NT2/D1 (cell line): ENCODE measurements at places on chromosomes 16 and 17.

DNA sequence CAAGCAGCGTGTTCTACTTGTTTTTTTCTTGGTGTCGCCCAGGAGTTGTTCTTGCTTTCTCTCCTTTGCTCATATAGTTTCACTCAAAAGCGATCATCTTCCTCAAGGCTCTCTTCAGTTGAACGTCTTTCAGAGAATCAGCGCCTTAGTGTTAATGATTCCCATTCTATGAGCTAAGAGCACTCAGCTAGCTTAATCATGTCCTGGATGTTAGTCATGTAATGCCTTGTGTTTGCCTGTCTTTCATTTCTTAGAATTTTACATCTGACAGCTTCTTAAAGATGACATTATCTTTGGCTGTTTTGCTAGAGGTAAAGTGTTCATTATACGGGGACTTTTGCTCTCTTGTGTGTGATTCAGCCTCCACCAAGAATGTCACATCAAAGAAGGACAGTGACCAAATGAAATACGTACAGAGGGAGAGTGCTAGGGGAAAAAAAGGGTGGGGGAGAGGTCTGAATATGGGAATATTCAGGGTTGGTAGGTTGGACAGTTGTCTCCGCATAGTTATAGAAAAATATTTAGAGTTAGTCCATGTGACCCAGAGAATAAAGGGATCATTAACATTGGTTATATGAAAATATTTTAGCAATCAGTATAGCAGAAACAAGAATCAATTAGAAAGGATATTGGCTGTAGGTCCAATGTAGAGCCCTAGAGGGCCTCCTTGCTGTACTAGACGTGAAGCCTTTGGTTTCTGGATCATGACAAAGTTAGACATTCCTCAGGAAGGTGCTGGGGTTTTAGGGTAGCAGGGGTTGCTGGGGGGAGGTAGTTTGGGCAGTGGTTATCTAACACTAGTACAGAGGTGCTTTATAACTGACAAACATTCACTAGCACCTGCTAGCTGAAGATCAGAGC lies 31.9 kb upstream of the ANKFN1 start:
- DNase-seq, result no peak

GRCh38 chr16:1920727-1921171 lies 2.5 kb upstream of the HS3ST6 start:
- peak; percentile 63 for DNase-seq

DNA sequence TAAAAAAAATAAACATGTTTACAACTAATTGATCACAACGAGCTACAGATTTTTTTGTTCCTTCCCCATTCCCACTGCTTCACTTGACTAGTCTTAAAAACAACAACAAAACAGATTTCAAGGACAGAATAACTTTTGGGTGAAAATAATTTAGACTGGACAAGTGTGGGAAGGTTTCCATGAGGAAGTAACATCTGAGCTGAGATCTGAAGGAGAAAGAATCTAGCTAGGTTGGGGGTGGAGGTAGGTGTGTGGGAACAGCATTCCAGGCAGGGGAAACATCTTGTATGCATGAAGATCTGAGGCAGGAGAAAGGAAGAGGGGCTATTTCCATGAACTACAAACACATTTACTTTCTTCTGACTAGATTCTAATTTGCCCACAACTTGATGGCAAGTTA lies 9.2 kb downstream of the BRD7 start:
- no peak for DNase-seq

DNA sequence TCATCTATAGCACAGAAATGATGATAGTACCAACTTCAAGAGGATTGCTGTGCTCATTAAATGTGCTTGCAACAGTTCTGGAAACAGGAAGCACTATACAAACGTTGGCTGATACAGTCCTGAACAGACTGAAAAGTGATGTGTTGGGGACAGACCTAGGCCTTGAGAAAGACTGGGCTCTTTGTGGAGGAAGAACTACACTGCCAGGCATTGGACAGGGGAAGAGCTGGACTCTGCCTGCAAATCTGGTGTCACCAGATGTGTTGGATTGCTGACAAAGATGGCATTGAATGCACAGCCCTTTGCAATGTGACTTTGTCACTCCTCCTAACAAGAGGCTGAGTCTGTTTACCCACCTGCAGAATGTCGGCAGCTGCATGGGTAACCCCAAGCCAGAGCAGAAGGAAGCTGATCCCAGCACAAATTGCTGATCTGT lies 12.4 kb upstream of the ST6GALNAC2 start:
- no peak for DNase-seq

GRCh38 chr16:11566398-11566797 lies 20.3 kb downstream of the LITAF start:
- no peak for DNase-seq

DNA sequence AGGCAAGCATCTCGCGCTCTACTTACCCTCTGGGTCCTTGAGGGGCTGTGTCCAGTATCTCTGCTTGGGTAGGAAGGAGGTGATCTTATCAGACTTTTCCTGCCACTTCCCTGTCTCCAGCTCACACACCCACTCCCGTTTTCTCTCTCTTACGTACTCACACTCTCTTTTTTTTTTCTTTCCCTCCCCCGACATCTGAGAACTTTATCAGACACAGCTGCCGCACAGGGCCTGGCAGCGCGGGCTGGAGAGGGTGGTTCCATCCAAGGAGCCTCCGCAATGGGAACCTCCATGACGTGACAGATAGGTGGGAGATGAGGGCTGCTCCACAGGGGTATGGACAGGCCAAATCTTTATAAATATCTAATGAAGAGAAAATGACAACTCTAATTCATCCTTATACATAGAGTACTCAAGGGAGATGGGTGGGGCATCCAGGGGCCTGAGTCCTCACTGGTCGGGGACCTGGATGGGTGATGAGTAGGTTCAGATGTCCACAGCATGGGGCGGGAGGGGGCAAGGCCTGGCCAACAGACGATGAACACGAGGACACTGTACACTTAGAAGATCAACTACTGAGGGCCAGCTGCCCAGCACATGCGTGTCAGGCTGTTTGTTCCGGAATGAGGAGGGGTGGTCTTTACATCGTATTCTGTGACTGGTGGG lies 23.3 kb downstream of the MINK1 start:
- no peak for DNase-seq

- DNase-seq, result no peak
Measured at GRCh38 chr17:44687756-44688155, 1.8 kb downstream of the CCDC43 start.

DNA sequence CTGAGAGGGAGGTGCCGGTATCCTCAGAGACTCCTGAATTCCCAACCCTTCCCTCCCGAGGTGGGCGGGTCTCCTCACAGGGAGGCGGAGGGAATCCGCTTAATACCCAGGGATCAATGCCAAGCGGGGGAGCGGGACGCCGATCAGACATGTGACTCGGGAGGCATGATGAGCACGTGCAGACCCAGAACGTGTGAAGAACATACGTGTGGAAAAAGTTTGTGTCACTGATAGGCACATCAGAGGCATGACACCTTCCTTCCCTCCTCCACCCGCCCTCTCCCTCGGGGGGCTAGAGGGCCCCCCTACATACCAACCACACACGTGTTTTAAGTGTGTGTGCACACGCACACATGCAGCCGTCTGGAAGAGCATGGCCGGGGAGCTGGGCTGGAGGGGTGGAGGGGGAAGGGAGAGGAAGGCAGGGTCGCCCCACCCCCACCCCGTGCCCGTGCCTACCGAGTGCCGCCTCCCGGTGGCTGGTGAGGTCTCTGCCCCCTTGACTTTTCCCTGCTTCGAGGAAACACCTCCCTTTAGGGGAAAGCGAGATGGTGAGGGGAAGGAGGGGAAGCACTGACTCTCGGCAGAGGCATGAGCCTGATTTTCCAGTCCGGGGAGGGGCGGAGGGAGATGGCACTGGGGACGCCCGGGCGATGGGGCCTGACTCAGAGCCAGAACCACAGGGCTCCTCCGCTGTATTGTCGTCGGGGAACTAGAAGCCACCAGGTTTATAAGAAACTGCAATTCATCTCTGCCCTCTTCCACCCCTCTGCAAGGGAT lies 12.1 kb upstream of the TBX21 start:
- no peak for DNase-seq

DNA sequence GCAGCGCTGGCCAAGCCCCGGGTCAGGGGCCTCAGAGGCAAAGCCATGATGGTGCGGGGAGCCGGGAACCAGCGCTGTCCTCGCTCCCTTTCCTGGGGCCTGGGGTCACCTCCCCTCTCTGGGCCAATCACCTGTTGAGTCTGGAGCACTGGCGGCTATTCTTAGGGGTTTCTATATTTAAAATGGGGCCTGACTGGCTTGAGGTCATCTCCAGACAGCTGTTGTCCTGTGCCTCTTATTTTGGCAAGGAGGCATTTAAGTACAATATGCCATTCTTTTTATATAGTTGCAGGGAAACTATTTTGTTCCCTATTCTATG lies at the start of gene COX6A2:
Gene COX6A2, minus strand, starts transcription at position 82 of the 319 bp plus-strand sequence. Its CDS starts 35 bp downstream, at position 47.
- DNase-seq, result no peak

GRCh38 chr17:4499431-4500190 lies 930 bp downstream of the SPNS2 start:
- DNase-seq, result no peak

DNA sequence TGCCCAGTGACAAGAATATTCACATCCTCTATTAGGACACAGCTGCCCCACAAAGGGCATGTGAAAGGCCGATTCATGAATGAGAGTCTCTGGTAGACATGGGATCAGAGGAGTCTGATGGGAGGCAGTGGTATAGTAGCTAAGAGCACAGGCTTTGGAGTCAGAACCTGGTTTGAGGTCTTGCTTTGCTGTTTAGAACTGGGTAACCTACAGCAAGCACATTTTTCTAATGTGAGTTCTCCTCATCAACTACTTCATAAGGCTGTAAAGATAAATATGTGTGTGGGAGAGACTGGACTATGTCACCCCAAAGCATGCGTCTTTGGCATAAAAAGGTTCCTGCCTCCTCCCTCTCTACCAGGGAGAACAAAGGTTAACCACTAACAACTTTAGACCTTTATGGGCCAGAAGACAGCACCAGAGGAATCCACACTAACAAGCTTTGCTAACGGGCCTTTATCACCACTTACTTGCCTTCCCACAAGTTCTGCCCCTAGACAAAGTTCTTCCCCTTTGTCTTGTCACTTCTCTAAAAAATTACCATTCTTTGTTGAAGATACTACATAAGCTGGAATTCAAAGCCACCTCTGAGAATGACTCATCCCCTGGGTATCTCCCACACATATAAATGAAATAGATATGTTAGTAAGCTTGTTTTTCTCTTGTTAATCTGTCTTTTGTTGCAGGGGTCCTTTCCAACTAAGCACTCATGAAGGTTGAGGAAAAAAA lies 21.1 kb downstream of the CDR2 start:
- peak; percentile 62 for DNase-seq

DNA sequence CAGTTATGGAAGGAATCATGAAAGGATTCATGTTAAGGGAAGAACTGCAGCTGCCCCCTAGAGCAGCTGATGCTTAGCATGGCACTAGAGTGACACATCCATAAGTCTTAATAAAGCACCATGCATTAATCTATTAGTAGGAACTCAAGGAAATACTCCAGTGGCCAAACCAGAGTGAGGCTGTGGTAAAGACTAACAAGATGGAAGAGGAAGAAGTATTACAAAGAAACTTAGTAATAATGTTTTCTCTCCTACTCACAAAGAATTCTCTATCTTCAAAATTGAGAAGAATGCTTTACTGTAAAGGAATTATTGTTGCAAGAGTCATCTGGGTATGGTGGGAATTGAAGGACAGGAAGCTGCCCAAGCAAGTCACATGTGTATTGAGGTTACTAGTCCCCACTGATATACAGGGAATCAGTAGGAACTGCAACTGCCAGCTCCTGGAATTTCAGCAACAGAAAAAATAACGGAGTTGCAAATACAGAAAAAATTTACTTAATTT lies 29.9 kb upstream of the TOM1L1 start:
- DNase-seq, result no peak

DNA sequence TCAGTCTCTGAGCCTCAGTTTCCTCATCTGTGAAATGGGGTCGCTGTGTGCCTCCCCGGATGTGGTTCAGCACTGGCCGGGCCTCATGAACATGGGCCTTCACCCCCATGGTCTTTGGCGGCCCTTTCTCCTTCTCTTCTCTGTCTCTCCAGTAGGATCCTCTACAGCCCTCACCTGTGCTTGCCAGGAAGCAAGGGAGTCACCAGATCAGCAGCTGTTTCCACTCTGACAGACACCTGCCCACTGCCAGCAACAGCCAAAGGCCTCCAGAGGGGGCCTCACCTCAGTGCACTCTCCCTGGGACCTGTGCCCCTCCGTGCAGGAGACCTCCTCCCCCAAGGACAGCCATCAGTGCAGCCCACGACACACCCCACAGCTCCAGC lies 89.4 kb downstream of the C16orf78 start:
- no peak for DNase-seq

DNA sequence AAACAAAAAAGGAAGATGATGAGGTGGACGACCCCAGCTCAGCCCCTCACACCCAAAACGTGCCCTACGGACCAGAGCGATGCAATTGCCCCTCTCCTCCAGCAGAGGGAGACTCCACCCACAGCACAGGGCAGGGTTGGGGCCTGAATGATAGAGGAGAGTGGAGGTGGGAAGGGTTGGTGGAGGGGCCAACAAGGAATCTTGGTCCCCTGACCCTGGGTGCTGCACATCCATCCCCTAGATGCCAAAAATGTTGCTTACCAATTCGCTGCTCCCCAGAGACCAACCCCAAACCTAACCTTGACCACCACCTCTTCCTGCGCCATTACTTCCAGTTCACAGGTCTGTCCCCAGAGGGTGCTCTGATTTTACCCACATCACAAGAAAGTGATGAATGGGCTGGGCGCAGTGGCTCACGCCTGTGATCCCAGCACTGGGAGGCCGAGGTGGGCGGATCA lies 12.9 kb downstream of the P2RX5 start:
- no peak for DNase-seq

DNA sequence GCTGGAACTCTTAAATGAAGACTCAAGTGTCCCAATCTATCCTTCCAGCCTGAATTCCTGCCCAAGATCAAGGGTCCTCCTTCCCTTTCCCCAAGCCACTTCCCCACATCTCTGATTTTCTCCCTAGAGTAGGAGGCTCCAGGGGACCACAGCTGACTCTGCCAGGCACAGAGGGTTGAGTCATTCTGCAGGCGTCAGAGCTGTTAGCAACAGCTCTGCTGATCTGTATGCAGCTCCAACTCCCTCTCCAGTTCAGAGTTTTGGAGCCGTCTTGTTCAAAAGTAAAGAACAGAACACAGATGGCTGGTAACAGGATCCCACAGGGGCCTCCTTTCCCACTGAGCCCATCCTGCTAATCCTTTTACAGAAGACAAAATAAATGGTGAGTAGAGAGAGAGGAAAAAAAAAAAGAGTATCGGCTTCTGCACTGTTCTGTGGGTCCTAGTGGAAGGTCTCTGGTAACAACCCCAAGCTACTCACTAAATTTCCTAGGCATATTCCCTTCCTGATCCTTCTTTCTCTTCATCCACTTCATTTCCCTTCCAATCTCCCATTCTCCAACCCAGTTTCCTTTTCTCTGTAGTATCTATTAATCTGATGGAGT lies 13.4 kb upstream of the TAOK1 start:
- DNase-seq, result no peak

GRCh38 chr16:57091975-57092785 lies at the start of gene CPNE2:
Gene CPNE2, plus strand, starts transcription at chr16:57092583. Its CDS starts 18,160 bp downstream, at chr16:57110743.
- no peak for DNase-seq

GRCh38 chr17:8426094-8426720 lies 9.5 kb upstream of the NDEL1 start:
- DNase-seq, result no peak

DNA sequence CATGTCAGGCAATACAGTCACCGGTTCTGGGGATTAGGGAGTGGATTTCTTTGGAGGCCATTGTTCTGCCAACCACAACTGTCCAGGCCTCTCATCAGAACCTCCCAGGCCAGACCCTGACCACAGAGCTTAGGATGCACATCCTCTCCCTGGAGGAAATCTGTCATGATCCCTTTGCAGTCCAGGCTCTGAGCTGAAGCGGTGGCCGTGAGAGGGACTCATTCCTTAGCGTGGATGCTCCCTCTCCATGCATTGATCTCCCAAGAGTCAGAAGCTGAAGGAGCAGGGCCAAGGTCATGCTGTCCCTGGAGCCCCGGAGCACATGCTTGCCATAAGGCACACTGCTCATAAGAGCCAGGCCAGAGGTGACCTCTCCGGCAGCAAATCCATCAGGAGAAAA lies 181.4 kb downstream of the COPRS start:
- no peak for DNase-seq
